H9 (cell line): ENCODE measurements at places on chromosomes 6 and 20. TPM values are rescaled to one million over a fixed set of nuclear protein-coding genes. Genes with fewer than 3 reads are reported as not detected.

The MAK gene
- total RNA-seq = 0.20 TPM in 2 replicates

The SAMD3 gene
- 0.26 and 0.39 TPM in 2 replicates for total RNA-seq

The SPTLC3 gene
- total RNA-seq = 0.42 and 0.68 TPM in 2 replicates

- H3K27me3 ChIP-seq = no peaks in the 10 kb centered on the region
- no peak overlapping the region for H3K4me3 ChIP-seq
- H3K36me3 ChIP-seq = peaks cover 64% of the 10 kb centered on the region
Observed at GRCh38 chr20:35489717-35490116, 34.3 kb downstream of the CEP250 start.

The TPMT gene
- 13.0 and 13.3 TPM in 2 replicates for total RNA-seq

GRCh38 chr6:111805511-111806164 lies 67.6 kb downstream of the FYN start:
- H3K27ac ChIP-seq = no peak overlapping the region
- no peak for DNase-seq
- no peaks in the 10 kb centered on the region for H3K27me3 ChIP-seq
- no peaks in the 10 kb centered on the region for H3K36me3 ChIP-seq

The CDSN gene
- not detected in 2 replicates for total RNA-seq

The DST gene
- total RNA-seq = 85.1 and 91.9 TPM in 2 replicates

- no peak for DNase-seq
- no peaks in the 10 kb centered on the region for H3K27me3 ChIP-seq
- 0 out of 2 replicates have a peak, but pooled peaks cover 3% of the 10 kb centered on the region for H3K36me3 ChIP-seq
- H3K4me1 ChIP-seq = no peaks in the 10 kb centered on the region
- no peak overlapping the region for H3K27ac ChIP-seq
- H3K4me3 ChIP-seq = no peak overlapping the region
Observed at GRCh38 chr6:141513830-141514229, 618.9 kb upstream of the GJE1 start.
